Left hindlimb (tissue), 1 donor: ENCODE measurements at places on chromosomes 6 and 20.

DNA sequence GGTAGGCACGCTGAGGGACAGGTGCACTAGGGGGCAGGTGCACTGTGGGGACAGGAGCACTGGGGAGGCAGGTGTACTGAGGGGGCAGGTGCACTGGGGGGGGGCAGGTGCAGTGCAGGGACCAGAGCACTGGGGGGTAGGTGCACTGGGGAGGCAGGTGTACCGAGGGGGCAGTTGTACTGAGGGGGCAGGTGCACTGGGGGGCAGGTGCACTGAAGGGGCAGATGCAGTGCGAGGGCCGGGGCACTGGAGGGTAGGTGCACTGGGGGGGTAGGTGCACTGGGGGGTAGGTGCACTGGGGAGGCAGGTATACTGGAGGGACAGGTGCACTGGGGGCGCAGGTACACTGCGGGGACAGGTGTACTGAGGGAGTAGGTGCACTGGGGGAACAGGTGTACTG, 39.5 kb downstream of the DAAM2 start:
- no peak for DNase-seq

DNA sequence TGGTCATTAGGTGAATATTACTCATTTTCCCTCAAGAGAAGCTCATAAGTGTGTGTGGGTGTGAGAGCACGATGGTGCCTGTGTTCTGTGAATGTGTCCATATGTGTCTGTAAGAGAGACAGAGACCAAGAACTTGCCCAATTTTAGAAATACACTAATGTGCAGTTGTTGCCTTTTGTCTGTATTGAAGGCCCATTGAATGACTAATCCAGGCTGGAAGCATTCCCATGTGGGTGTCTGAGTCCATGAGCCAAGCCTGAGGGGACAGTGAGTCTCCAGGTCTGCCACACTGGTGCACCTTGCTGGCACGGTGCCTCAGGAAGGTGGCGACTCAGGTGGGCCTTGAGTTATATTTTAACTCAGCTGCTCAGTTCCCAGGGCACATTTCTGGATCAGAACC, 25.5 kb upstream of the ASXL1 start:
- no peak for DNase-seq

DNA sequence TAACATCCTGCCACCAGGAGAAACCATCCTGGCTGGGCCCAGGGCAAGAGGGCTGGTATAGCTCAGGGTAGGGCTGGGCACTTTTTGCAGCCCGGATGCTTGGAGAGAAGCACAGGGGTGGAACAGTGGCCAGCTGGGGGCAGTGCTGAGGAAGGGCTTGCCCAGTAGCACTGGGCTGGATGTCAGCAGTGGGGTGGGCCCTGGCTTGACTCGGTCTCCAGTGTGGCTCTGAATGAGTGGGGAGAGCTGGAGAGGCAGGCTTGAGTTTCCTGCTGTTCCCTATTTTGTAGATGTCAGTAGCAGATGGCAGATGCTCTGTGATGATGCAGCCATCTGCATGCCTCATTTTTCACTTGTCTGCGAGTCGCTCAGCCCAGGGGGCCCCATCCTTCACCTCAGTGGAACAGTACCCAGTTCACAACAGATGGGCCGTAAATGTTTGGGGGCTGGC, 56.3 kb upstream of the TULP1 start:
- DNase-seq: peak; percentile 36

- DNase-seq: no peak
Observed at GRCh38 chr6:170317718-170318117, 11.2 kb downstream of the FAM120B start.

DNA sequence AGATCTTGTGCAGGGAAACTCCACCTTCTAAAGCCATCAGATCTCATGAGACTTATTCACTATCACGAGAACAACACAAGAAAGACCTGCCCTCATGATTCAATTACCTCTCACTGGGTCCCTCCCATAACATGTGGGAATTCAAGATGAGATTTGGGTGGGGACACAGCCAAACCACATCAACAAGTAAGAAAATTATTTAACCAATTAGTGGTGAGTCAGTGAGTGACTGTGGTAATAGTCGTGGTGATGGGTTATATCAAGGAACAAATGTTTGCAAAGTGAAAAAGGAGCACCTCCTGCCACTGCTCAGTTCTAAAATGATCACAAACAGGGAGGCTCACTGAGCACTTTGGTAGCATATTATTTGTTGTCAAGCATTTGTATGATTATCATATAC, 20.6 kb downstream of the EPM2A start:
- DNase-seq: no peak

GRCh38 chr6:48917233-48917632, 545.8 kb downstream of the MMUT start:
- no peak for DNase-seq
